ENCODE measurements at places on chromosomes 2 and 18.

- no peak for DNase-seq
Observed at GRCh38 chr2:114006460-114006859, 116.6 kb downstream of the ACTR3 start.

DNA sequence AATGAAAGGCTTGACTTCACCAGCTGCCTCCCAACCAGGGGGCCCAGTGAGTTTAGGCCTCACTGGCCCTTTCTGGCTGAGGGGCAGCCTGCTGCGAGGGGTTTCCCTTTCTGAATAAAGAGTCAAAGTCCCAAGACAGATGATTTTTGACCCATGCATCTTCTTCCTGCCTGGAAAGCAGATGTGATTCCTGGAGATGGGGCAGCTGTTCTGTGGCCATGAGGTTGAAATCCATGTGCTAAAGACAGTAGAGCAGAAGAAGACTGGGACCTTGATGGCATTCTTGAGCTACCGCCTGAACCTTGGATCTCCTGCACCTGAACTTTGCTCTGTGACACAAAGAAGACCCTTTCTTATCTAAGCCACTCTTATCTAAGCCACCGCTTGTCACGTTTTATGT is 19.8 kb downstream of the HPCAL1 start:
- DNase-seq = no peak

- no peak for DNase-seq
Observed at GRCh38 chr2:168524005-168524404, 67.9 kb downstream of the CERS6 start.

DNA sequence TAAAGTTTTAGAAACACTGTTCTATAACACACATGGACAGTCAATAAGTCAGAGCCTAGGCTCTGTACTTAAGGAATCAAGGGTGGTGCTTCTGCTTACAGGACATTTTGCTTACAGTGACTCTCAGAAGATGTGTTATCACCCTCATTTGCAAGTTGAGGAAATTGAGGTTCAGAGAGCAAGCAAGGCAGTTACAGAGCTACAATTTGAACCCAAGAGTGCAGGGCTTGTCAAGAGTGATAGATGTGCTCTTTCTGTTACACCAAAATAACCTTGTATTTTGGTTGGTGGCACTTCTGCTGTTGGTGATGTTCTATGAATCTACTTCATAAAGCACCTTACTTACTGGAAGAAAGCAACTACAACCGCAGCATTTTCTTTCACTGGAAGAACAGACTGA is 170.2 kb downstream of the THADA start:
- DNase-seq = no peak

DNA sequence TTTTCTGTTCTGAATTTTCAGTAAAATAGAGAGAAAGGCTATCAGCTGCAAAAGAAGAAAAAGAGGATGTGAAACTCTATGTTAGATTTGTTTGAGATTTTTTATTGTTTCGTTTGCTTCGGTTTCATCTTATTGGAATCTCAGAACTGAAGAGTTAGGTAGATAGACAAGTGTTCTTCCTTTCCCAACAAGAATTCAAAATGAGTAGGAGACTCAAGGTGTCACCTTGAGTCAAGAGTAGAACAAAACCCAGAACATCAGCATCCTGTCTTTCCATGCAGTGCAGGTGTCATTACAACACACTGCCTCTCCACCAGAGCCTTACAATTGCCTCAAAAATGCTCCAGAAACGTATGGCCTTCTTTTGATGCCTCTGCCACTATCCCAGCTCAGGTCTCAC is 21.1 kb downstream of the NBAS start:
- no peak for DNase-seq

- DNase-seq = no peak
Observed at GRCh38 chr2:105110295-105110829, 72.5 kb downstream of the MRPS9 start.

GRCh38 chr2:221267773-221268425 is 304.2 kb downstream of the EPHA4 start:
- DNase-seq = no peak

- no peak for DNase-seq
Observed at GRCh38 chr18:51278045-51278649, 80.7 kb upstream of the MEX3C start.

GRCh38 chr18:56330366-56331110 is 307.9 kb downstream of the TXNL1 start:
- DNase-seq = no peak

DNA sequence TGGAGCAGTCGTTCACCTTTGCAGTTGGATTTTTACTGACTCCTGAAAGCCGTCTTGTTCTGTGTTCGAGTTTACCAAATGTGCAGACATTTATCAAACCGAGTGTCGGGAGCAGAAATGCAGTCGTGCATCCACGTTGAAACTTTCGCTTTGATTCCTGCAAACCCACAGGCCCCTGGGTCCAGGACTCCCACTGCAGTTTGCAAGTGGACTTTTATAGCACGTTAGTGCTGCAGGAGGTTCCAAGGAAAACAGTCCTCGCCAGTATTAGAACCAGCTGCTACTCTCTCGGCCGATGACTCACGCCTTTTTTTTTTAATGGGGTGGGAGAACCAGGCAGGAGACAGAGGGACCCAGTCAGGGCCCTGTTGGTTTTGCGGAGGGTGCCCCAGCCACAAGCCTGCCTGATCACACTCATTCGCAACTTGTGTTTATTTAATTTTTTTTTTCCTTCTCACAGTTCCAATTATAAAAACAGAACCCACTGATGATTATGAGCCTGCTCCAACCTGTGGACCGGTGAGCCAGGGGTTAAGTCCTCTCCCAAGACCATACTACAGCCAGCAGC is 90.1 kb downstream of the NFATC1 start:
- no peak for DNase-seq

DNA sequence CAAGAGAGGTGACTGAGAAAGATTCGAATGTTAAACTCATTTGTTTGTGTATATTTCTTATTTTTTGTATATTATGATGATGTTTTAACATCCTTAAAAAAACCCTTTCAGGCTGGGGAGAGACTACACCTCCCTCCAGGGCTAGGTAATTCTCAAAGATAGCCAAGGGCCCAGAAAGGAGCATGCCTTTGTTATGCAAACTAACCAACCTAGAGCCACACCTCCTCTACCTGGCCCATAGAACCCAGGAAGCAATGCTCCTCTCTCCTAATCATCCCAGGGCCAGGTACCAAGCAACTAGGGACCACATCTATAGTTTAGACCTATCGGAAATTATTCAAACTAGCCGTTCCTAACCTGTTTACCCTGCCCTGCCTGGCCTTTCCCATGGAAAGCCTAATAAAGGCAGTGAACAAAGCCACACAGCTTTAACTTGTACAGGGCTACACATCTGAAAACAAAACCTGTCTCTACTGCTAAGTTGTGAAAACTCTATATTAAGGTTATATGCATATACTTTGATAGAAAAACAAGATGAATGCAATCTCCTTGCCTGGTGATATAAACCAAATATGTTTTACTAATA is 79.7 kb downstream of the COLEC12 start:
- no peak for DNase-seq

GRCh38 chr2:33142810-33143209 is 196.1 kb downstream of the LTBP1 start:
- DNase-seq = no peak

Measured in activated naive CD4-positive, alpha-beta T cell (primary cell).